Tibial nerve (tissue), 4 donors: ENCODE measurements at places on chromosomes 16 and 17.
A peak's percentile ranks its signal among the peaks of the same experiment; 100 is the strongest.

DNA sequence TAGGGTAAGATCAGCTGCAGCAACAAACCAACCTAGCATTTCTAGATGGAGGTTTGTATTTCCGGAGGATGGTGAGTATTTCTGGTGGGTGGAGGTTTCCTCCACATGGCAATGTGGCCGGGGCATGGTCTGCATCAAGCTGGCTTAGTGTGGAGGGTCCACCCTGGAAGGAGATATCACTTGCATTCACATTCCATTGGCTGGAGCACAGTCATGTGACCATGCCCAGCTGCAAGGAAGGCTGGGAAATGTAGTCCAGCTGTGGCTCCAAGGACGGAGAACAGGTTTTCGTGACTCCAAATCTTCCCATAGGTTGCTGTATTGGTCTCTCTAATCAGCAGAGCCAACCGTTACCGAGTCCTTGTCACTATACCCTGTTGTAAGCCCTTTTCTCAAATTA lies 68.7 kb downstream of the RAI1 start:
- DNase-seq: peak; percentile 40

DNA sequence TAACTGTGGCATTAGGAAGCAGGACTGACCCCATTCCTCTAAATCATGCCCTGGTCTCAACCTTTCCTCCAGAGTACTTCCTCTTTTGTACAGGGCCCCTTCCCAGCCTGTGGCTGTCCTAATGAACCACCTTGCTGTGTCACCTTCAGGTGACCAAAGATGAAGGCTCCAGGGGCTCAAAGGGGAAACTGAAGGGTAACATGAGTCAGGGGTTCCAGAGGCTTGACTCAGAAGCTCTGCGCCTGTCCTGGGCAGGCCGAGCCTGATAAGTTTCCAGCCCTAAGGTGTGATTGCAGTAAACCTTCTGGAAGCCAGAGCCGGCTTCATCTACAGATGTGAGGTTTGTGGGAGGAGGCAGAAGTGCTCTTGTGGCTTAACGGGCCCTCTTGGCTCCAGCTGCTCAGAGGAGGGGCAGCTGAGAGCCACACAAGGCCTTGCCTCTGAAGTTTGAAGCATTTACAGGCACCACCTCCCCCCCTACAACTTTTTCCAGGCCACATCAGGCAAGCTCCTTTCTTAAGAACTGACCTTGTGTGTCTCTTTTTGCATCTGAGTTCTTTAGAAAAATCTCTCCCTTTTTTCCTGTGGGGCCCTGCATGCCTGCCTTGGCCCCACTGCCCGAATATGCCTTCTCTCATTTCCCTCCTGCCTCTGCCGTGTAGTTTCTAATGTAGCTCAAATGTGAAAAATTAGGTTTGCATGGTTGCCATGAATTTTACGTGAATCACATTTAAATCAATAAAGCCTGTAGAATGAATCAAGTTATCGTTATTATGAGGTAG lies 149.9 kb downstream of the CLEC16A start:
- no peak for DNase-seq

DNA sequence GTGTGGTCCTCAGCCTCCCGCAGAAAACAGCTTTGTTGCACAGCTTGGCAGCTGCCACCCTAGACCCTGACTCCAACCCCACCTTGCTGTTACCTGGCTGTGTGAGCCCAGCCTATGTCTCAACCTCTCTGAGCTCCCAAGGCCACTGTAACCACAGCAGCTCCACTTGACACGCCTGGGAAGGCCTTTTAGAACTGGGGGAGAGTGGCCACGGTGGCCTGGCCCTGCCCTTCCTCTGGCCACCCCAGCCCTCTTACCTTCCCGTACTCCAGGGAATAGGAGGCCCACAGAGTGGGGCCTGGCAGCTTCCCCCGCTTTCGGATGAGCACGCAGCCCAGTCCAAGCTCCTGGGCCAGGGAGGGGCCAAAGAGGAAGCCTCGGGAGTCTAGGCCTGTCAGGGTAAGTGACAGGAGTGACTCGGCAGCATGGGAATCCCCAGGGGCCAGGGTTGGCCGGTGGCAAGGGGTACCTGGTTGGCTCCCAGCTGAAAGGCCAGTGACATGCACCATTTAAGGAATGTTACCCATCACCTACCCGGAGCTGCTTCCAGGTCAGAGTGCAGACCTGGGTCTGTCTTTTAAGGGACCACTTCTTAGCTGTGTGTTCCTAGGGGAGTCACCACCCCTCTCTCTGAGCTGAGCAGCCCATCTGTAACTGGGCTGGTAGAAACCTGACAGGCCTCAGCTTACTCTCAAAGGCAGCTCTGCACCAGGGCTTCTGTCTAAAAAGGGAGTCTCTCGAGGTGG lies 1.4 kb downstream of the APRT start:
- no peak for DNase-seq

GRCh38 chr16:56734429-56734828 lies 4.5 kb downstream of the NUP93 start:
- no peak for DNase-seq
